Stimulated activated CD4-positive, alpha-beta T cell treated with anti-CD3 and anti-CD28 coated beads, Interleukin-15, amount 100 ng/mL, for 24 hours (primary cell): ENCODE measurements at places on chromosomes 16 and 17.

DNA sequence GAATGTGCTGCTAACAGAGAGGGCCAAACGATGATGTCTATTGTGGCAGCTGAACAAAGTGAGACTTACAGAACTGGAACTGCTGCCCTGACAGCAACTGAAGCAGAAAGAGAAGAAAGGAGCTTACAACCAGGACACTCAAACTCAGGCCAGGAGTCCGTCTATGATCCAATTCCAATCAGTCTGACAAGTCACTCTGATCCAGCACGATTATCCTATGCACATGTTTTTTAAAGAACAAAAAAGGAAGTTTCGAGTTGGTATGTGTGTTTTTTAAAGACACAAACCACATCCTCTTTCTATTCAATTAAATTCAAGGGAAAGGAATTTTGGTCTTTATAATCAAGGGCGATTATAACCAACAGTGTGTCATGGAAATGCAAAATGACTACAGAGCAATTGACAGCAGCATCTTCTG is 42.4 kb upstream of the MTMR4 start:
- DNase-seq: no peak

DNA sequence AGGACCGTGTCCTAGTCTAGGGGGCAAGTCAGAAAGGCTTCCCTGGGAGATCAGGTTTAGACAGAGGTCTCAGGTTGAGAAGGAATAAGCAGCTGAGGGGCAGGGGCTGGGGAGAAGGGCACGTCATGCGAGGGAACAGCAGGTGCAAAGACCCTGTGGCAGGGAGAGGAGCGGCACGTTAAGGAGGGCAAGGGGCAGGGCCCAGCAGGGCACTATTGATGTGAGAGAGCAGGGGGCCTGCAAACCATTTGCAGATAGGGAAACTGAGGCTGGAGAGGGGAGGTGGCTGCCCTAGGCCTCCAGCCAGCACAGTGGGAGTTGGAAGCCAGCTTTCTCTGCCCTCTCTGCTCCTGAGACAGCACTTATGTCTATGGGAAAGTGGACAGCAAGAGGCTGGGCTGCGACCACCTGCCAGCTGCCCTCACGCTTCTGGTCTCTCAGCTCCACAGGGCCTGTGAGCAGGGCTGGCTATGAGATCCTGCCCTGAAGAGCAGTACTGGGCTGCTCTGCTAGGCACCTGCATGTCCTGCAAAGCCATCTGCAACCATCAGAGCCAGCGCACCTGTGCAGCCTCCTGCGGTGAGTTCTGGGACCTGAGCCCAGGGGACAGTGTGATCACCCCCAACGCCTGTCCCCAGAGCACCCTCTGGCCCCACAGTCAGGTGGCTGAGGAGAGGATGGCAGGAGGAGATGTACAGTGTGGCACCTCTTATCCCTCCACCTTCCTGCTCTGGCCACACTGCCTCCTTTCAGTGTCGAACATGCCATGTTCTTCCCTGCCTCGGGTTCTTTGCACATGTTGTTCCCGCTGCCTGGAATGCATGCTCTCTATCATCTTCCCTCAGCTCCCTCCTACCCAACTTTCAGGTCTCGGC is 61.5 kb downstream of the USP22 start:
- no peak for DNase-seq

DNA sequence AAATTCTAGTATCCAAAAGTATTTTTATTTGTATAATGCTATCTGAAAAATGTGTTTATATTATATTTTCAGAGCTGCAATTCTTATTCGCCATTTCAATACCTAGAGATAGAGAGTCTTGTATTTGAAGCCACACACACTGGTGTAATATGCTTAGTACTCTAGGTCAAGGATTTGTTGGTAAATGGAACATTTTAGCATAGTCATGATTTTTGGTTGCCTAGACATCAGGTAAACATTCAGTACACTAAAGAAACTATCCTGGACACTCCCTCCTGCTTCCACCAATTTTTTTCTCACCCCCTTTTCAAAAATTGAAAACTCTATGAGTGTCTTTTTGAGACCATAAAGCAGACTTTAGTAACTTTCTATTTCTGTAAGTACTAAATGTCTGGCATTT is 20.8 kb downstream of the ABHD15 start:
- no peak for DNase-seq

DNA sequence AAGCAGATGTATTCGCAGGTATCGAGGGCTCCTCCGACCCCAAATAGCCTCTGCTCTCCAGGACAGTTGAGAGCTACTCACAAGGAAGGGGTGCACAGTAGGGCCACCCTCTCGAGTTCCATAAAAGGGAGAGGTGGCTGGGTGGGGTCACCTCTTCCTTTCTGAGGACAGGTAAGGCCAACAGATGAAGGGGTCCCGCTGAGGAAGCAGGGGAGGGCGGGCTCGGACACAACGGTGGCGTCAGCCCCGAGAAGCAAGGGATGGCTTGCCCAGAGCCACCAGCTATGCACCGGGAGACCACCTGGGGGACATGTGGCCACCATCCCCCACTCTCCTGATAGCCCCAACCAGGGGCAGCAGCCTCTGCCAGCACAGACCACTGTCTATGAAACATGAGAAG is 15.1 kb upstream of the CYTH1 start:
- DNase-seq: no peak

DNA sequence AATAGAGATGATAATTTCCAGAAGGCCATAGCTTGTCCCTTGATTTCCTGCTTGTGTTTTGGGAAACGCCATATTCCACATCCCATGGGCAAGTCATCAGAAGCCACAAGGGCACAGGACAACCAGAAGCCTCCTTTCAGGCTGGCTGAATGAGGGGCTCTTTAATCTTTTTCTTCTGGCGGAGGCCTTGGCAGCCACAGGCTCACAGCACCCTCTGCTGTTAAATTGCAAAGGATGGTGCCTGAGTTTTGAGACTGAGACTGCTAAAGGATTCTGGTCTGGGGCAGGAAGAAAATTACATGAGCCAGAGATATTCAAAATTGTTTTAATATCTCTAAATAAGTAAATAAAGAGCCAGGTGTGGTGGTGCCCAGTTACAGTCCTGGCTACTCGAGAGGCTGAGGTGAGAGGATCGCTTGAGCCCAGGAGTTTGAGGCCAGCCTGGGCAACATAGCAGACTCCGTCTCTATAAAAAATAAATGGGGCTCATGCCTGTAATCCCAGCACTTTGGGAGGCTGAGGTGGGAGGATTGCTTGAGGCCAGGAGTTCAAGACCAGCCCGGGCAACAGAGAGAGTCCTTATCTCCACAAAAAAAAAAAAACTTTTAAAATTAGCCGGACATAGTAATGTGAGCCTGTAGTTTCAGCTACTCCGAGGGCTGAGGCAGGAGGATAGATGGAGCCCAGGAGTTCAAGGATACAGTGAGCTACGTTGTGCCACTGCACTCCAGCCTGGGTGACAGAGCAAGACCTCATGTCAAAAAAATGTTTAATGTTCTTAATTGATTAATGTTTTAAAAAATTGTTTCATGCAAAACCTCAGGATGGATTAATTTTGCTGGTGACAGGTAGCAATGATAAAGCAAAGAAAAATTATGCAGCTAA is 26.3 kb downstream of the AARSD1 start:
- peak; percentile 27 for DNase-seq

GRCh38 chr16:19468300-19468699 is 50.6 kb downstream of the TMC5 start:
- DNase-seq: no peak

GRCh38 chr16:74487634-74488495 is 66.6 kb upstream of the CLEC18B start:
- no peak for DNase-seq

- no peak for DNase-seq
Observed at GRCh38 chr16:83806731-83807130, 1.0 kb upstream of the HSBP1 start.

GRCh38 chr16:86314402-86315025 is 195.8 kb upstream of the FOXF1 start:
- no peak for DNase-seq

DNA sequence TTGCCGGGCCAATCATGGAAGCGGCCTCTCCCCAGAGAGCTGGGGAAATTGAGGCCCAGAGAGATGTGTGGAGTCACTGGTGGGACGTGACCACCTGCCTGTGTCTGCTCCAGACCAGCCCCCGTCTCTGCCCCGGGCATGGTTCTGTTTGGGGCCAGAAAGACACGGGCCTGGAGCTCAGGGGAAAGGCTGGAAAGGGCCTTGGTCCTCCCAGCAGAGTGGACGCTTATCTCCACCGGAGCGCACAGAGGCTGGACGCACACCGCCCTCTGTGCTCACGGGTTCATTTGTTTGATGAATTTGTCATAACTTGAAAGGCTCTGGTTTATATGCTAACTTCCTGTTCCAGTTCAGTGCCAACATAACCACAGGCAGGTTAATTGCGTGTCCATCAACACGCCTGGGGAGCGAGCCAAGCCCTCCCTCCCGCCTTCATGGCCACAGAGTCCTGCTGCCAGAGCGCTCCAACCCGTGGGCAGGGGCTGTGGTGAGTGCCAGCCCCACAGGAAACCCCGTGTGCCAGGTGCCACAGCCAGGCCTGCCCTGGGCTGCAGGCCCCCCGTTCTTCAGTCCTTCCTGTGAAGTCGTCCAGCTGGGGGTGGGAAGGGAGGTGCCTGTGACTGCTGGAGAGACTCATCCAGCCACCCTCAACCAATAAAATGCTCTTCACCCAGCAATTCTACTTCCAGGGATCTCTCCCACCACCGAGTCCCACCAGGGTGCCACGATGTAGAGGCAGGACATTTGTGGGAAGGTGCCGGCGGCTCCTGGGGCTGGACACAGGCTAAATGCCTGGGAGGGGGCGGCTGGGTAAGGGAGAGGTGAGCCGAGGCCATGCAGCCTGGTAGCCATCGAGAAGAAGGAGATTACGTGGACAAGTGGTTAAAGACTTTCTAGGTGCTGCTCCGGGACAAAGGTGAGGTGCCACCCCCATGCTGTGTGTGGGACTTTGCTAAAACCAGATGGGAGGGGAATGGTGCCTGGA is 29.4 kb upstream of the BAHCC1 start:
- no peak for DNase-seq

GRCh38 chr16:31242206-31242605 is 17.6 kb upstream of the ITGAM start:
- DNase-seq: no peak

DNA sequence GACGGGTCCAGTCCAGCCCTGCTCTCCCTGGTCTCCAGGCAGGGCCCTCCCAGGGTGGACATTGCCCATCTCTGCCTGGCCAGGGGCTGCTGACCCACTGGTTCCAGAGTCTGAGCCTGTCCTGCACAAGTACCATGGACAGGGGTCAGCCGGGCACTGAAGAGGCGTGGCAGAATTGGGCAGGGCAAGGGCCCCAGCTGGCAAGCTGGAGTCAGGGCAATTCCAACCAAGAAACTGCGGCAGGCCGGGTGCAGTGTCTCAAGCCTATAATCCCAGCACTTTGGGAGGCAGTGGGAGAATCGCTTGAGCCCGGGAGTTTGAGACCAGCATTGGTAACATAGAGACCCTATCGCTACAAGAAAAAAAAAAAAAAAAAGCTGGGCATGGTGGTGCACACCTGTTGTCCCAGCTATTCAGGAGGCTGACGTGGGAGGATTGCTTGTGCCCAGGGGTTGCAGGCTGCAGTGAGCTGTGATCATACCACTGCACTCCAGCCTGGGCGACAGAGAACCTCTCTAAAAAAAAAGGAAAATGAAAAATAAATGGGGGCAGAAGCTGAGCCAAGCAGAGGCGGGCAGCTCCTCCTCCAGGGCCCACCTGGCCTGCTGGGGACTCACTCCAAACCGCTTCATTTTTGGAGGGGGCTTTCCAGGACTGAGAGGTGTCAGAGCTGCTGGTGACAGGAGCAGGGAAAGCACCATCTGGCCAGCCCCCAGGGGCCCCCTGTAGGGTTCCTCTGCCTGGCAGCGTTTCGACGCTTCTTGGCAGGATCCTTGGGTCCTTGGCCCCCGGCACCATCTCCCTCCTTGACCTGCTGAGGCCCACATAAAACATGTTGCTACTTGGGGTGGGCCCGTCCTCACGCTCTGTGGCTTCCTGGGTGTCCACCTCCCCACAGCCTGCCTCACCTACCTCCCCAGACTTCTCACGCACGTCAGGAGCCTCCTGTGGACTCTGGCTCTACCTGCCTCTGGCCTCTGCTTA is 2.9 kb upstream of the MAFG start:
- no peak for DNase-seq

GRCh38 chr16:3654249-3654991 is at the start of gene DNASE1:
DNASE1 (plus strand) TSS chr16:3654691; CDS start chr16:3655374, 683 bp downstream.
- peak; percentile 74 for DNase-seq

DNA sequence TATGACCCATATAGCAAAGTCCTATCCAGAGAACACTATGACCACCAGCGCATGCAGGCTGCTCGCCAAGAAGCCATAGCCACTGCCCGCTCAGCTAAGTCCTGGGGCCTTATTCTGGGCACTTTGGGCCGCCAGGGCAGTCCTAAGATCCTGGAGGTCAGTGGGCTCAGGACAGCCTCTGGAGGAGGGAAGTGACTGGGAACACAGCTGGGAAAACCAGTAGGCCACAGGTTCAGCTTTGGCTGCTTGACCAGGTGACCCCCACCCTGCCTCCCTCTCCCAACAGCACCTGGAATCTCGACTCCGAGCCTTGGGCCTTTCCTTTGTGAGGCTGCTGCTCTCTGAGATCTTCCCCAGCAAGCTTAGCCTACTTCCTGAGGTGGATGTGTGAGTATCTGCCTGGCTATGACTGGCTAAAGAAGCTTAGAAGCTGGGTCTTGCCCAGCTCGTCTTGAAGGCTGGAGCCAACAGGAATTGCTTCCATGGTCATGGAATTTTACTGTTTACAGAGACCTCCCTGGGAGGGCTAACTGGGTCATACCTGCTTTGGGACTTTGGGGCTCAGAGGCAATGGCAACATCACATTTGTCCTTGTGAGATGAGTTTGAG is 1.5 kb upstream of the OVCA2 start:
- no peak for DNase-seq

- DNase-seq: no peak
Observed at GRCh38 chr16:64408699-64409098, 713.2 kb downstream of the CDH11 start.

DNA sequence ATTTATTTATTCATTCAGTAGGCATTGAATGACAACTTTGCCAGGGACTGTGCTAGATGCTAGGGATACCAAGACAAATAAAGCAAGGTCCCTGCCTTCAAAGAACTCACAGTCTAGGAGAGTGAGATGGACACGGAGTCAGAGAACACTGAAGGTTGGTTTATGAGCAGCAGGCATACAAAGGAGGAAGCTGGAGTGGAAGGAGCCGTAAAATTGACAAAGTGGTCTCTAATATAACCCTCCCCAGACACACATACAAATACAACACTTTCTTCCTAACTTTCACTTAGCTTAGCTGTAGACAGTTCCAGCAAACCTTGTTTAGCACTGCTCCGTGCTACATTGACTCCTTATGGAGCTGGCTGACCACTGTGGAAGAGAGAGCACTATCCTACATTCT is 229.7 kb downstream of the IRX3 start:
- DNase-seq: no peak

- DNase-seq: no peak
Observed at GRCh38 chr17:58508341-58509067, 5.9 kb downstream of the MTMR4 start.

- DNase-seq: peak; percentile 19
Observed at GRCh38 chr17:51164911-51165679, 1.1 kb upstream of the NME2 start.
